T-cell (primary cell): ENCODE measurements at places on chromosomes 2 and 18.

- no peak for DNase-seq
These were observed 374.6 kb upstream of the LYPD1 start for GRCh38 chr2:133044556-133044955.

GRCh38 chr2:158756331-158756730 lies 38.8 kb upstream of the DAPL1 start:
- no peak for DNase-seq

DNA sequence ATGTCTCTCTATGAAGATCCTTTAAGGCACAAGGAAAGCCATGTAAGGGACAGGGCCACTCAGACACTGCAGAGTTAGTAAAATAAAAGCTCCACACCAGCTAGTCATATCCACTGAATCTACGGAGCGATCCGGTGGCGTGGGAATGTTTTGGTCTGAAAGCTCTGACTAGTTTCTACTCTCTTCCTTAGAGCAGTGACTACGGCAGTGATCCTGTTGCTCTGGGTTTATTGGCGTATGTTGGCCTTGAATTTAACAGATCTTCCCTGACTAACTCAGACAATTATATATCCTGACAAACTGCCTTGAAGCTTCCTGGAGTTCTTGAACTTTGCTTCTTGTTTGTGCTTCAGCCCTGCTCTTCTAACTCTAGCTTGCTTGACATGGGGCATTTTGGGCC lies 115.3 kb upstream of the FZD5 start:
- no peak for DNase-seq

GRCh38 chr2:159773886-159774285 lies 24.1 kb downstream of the CD302 start:
- no peak for DNase-seq

DNA sequence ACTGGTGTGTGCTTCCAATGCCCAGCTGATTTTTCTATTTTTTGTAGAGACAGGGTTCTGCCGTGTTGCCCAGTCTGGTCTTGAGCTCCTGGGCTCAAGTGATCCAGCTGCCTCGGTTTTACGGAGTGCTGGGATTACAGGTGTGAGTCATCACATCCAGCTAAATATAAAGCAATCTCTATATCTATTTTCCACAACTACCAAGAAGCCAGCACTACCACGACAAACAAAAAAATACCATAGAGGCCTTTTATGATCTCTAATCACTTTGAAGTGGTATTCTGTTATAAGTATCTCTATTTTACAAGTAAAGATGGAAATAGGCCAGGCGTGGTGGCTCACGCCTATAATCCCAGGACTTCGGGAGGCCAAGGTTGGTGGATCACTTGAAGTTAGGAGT lies 34.7 kb downstream of the C2orf74 start:
- no peak for DNase-seq

DNA sequence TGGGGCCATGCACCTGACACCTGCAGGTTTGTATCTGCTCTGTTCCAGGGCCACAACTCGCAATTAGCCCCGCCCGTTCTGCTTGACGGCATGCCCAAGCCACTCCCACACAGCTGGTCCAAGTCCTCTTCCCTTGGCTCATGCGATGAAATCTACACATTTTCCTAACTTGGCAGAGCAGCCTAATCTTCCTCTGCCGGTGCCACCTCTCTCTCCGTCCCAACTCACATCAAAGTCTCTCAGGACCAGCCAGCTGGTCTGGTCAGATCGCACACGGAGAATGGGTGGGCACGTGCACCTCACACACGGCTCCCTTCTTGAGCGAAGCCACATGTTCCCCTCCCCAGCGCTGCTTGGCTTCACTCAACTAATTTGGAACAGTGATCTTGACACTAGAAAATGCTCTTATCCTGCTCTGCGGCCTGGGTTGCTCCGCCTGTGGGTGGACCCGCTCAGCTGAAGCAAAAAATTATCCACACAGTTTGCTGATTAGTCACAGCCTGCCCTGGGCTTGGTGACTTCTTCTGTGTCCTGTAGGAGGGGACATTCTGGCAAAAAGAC lies 176.7 kb downstream of the NRP2 start:
- no peak for DNase-seq
